ENCODE measurements at places on chromosomes 2 and 18.

GRCh38 chr2:112869258-112869842, 32.8 kb upstream of the IL1B start:
- DNase-seq: peak; percentile 19

GRCh38 chr2:151261977-151262291, 271 bp upstream of the RBM43 start:
- no peak for DNase-seq

- no peak for DNase-seq
These were observed 113.2 kb upstream of the SATB2 start for GRCh38 chr2:199570934-199571333.

- no peak for DNase-seq
These were observed 17.9 kb upstream of the MSGN1 start for GRCh38 chr2:17798338-17798737.

GRCh38 chr2:54065411-54065810, 50.0 kb upstream of the ACYP2 start:
- DNase-seq: no peak

DNA sequence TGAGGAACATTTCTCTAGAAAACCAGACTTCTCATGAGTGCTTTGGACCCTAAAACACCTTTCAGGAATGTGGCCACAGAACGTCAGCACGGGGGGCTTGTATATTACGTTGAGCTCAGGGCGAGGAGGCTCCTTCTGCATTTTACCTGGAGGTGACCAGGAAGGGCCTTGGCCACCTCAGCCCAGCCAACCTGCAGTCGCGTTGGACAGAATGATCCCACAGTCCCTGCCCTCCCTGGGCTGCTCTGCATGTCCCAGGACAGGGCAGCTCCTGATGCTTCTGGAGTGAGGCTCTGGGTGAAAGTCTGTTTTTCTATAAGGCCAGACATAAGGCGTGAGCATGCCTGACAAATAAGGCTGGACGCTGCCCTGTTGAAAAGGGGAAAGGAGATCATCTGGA, 121.9 kb downstream of the NDUFA10 start:
- no peak for DNase-seq

- DNase-seq: no peak
These were observed 166.4 kb downstream of the ANKRD44 start for GRCh38 chr2:197144183-197144582.

DNA sequence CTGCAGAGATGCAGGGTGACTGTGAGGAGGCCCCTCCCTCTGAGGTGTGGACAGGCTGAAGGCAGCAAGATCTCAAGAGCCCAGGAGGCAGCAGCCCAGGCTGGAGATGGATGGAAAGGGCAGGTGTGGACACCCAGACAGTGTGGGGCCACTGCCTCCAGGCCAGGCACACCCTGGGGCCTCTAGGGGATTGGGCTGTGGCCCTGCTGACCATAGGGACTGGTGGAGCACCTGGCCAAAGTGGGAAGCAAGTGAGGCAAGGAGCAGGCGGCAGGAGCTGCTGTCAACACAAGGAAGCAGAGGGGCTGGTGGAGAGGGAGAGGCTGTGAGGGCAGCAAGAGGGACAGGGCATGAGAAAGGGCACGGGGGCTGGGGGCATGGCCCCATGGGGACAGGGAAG, 10.8 kb downstream of the SNED1 start:
- DNase-seq: no peak

DNA sequence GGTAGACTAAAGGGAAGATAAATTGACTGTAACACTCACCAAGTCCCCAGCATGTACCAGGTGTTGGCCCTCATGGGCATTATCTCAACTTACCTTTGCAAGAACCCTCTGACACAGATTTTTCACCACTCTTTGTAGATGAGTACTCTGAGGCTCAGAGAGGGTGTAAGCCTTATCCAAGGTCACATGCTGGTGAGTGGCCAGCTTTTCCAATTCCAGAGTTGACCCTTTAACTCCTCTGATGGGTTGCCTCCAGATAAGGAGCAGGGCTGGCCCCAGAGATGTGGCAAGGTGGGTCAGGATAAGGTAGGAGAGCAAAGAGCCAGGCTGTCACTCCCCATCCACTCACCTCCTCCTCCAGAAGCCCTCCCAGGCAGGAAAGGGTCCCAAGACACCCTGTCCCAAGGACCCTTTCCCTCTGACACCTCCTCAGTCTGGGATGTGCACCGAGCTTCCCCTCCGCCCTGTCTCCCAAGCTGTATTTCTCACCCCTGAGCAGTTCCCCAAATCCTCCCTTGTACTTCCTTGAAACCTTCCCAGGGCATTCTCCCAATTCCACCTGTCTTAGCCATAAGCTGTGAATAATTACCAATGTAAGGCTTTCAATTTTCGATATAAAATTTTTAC, 165.9 kb downstream of the ZFP36L2 start:
- no peak for DNase-seq

- DNase-seq: no peak
These were observed 16.0 kb upstream of the ASXL2 start for GRCh38 chr2:25894135-25894830.

DNA sequence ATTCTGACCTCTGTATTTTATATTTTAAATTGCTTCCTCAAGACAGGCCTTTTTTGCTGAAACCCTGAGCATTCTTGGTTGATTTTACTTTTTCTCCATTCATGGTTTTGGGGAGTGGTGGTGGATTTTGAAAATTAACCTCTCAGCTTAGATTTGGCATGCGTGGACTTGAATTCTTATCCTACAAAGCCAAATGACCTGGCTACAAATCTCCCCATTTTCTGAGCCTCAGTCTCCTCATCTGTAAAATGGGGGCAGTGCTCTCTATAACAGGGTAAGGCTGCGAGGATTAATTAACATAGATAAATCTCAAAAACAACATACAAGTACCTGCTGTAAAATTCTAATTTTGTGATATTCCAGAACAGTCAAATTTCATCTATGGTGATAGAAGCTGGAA, 103.4 kb upstream of the CDCA7 start:
- no peak for DNase-seq

DNA sequence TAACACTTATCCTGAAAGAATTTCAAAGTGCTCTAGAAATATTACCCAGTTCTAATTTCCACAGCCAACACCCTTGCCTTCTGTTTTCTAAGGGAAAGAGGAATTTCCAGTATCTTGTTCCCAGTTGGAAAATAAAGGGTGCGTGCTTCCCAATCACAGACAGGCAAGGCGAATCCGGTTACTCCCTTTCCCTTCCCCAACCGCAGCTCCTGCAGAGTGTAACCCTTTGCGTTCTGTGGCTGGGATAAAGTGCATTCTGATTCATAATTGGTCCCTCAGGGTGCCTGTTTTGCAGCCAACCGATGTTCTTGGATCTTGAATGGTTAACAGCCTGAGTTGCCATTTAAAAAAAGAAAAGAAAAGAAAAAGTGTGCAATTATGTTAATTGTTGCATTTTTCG, 40.6 kb upstream of the PGAP1 start:
- no peak for DNase-seq

- DNase-seq: no peak
These were observed 185.4 kb upstream of the OSR1 start for GRCh38 chr2:19543663-19544383.

GRCh38 chr18:51290860-51291259, 93.4 kb upstream of the MEX3C start:
- DNase-seq: no peak

GRCh38 chr2:118865106-118865505, 17.7 kb upstream of the EN1 start:
- DNase-seq: no peak

GRCh38 chr2:223837287-223838061, at the start of gene AP1S3:
TSS of gene AP1S3 (minus strand) at chr2:223837582. CDS start at chr2:223837450, 132 bp downstream.
- DNase-seq: peak; percentile 52

GRCh38 chr2:39679805-39680204, 14.1 kb downstream of the TMEM178A start:
- DNase-seq: no peak

DNA sequence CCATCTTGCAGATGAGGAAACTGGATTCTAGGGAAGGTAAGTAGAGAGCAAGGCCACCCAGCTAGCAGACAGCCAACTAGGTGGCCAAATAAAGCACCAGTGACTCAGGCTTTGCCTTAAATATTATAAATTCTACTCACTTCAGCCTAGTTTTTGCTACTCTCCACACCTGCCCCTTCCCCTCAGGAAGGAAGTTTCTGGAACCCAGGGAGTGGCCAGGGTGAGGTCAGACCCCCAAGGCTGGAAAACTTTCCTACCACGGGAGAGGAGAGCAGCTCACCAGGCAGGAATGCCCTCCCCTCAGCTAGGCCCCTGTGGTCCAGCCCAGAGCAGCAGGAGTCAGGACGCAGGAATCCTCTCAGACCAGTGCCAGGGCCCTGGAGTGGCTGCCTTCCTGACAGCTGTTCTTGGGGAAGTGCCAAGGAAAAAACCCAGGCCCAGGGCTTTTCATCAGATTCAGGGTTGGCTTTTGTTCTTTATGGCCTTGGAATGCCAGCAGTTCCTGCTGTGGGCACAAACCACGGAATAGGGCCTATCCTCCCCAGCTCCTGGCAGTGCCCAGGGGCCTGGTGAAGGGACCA, 5.1 kb upstream of the PAX8 start:
- no peak for DNase-seq

DNA sequence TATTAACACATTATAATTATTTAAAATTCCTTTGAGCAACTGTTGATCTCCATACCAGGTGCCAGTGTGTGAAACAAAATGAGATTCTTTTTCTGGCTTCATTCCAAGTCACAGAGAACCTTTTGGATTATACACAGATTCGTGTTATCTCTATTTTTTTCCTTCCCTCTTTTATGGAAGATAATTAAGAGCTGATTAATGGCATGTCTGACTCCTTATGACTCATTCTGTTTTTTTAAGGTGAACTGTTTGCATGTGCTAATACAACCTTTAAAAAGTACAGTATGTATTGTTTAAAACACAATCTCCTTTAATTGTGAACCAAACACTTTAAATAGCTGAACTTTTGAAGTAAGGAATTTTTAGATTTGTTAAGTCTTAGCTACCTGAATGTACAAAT, 39.3 kb downstream of the PELI1 start:
- DNase-seq: no peak

DNA sequence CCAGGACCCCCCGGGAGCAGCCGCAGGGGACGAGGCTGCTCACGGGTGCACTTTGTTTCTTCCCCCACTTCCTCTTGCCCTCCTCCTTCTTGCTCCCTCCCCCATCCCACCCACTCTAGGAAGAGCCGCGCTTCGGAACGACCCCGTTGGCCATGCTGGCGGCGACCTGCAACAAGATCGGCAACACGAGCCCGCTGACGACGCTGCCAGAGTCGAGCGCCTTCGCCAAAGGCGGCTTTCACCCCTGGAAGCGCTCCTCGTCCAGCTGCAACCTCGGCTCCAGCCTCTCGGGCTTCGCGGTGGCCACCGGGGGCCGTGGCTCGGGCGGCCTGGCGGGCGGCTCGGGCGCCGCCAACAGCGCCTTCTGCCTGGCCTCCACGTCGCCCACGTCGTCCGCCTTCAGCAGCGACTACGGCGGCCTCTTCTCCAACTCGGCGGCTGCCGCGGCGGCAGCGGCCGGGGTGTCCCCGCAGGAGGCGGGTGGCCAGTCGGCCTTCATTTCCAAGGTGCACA, 1.3 kb downstream of the SP9 start:
- no peak for DNase-seq

- DNase-seq: no peak
These were observed 26.9 kb upstream of the COL6A3 start for GRCh38 chr2:237440819-237441281.

DNA sequence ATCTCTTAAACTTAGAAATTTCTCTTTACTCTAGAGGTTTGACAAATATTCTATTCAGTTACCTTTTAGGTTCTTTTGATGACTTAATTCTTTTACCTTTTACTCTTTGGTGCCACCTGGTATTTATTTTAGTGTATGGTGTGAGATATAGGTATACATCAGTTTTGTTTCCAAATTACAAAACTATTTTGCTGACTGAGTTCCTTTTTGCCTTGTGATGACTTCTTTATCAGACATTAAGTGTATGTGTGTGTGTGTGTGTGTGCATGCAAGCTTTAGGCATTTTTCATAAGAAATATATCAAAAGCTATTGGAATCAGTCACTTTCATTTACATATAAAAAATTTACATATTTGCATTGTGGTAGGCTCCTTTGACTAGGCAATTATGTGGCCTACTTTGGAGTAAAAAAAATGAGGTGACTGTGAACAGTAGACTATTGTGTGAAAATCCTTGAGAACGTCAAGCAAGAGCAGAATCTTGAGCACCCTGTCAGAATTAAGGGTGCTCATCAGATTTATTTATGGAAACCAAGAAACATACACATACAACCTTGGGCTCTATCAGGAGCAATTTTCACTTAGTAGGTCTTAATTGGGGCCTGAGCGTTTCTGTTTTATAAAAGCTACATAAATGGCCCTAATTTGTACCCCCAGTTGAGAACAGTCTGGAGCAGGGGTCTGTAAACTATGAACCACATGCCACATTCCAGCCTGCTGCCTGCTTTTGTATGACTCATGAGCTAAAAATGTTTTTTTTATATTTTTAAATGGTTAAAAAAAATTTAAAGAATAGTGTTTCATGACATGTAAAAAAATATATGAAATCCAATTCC, 415.9 kb downstream of the SLC4A3 start:
- DNase-seq: no peak

DNA sequence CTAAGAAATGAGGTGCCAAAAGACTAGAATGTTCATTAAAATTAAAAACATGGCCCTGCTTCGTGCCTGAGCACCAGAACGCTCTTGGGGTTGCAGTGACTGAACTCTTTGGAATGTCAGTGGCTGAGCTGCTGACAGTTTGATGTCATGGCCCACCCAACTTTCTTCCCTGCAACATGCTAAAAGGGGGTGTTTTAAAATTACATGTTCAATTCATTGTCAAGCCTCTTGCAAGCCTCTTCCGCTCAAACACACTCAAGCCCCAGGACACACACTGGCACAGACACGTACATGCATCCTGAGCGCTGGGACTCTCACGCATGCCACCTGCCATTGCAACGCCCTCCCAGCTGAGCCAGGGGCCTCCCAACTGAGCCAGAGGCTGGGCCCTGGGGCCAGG, 12.6 kb downstream of the RUFY4 start:
- DNase-seq: no peak

GRCh38 chr2:88590998-88591613, 36.2 kb downstream of the EIF2AK3 start:
- DNase-seq: peak; percentile 33

- DNase-seq: no peak
These were observed 73.6 kb downstream of the EN1 start for GRCh38 chr2:118773826-118774225.

DNA sequence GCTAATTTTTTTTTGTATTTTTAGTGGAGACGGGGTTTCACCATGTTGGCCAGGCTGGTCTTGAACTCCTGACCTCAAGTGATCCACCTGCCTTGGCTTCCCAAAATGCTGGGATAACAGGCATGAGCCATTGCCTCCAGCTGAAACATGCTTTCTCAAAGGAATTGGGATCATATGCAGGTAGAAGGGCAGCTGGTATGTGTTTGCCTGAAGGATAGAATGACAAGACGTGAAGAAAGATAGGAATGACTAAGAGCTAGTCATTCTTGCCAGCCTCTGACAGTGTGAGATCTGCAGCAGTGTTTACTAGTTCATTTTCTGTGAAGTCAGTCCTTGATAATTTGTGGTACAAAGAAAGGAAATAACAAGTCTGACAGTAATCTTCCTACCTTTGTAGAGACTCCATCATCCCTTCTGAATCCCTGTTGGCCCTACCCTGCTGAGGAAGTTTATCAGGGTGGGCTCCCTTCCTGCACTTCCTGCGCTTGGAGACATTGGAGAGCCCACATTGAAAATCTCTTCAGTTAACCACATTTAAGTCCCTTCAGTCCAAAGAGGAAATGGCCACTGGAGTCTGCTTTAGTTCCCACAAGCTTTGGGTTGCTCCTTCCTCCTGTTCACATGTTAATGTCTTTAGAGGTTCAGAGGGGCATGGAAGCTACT, 14.7 kb downstream of the CFLAR start:
- no peak for DNase-seq

GRCh38 chr2:165902934-165903333, 50.6 kb downstream of the TTC21B start:
- no peak for DNase-seq
